ENCODE measurements at places on chromosomes 7 and 10.

DNA sequence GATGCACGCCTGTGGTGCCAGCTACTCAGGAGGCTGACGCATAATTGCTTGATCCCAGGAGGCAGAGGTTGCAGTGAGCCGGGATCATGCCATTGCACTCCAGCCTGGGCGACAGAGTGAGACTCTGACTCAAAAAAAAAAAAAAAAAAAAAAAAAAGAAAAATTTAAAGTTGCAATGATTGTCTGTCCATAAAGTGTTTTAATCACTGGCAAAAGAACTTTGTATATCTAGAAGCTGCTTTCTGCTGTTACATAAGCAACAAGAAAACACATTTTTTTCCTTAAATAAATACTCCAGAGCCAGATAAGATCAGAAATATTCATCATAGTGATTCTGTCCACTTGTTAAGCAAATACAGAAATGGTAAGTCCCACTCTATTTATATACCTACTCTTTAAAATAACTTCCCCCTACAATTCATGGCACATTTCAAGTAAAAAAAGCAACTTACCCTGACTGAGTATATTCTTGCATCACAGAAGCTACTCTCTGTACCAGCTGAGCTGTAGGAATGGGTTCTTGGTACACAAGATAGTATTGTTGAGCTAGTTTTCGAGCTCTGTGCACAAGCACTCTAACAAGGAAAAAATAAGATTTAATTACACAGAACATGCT is 7.6 kb downstream of the PSMA2 start:
- no peak for DNase-seq

DNA sequence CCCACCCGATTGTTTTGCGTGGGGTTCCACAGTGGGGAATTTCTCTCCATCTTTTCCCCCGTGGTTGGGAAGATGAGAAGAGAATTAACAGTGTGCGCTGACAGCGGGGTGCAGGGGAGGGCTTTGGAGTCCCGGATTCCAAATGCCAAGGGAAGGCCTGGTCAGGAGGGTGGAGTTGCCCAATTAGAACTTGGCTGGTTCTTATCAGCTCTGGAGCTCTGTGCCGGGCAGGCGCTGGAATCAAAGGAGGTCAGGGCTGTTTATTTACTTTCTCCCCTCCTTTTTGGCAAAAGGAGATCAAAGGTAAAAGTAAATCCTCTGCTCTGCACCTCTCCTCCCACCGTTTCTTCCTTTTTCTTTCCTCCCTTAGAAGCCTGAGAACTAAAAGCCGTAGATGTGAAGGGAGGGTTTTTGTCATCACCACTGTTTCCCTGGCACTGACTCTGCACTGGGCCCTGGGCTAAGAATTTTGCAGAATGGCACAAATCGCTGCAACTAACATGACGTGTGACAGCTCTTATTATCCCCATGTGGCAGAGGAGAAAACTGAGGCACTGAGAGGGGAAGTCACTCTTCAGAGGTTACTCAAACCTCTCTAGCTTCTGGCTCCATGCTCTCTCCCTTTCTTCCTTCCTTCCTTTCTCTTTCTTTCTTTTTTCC is 95.2 kb upstream of the ZNF716 start:
- DNase-seq = no peak

DNA sequence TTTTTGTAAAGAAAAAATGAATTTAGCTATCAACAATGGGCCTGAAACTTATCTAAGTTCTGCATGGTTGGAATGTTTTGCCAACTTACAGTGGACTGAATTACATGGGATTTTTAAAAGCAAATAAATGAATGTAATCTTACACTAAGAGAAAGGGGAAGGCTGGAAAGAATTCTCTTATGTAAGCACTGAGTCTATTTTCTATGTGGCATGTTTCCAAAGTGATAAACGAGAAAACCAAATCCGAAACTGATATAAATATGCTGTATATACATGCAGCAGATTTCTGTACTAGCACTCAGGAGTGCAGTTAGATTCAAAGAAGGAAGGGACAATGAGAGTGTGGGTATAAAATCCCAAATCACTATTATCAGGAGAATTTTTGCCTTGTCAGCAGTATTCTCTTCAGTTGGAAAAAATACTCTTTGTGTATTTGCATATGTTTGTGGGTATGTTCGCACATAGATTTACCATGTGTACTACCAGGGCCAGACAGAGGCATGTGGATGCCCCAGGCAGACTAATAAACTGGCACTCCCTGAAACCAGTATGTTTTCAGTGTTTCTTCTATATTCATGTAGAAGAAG is 334.3 kb upstream of the SEMA3D start:
- DNase-seq = no peak

GRCh38 chr7:157991351-157991750 is 596.3 kb downstream of the PTPRN2 start:
- DNase-seq = no peak

DNA sequence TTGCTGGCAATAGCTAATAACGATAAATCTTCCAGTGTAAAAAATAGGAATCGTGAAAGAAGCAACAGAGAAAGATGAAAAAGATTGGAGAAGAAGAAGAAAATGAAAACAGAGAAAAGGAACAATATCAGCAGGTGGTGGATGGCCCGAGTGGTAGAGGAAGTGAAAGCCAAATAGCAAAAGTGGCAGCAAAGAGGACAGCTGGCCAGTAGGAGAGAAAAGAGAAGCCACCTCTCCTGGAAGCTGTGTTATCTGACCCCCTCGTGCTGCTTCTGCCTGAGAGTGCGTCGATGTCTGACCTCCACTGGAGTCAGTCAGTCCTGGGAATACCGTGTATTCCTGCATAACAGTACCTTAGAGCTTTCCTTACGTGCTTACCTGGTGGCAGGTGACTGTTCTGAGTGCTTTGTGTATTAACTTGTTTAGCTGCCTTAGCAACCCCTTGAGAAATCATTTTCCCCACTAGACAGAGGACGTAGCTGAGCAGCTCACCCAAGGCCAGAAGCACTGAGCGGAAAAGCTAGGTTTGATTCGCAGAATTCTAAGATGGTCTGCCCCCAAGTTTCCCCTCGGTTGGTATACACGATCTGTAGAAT is 88.3 kb downstream of the CHN2 start:
- DNase-seq = no peak

DNA sequence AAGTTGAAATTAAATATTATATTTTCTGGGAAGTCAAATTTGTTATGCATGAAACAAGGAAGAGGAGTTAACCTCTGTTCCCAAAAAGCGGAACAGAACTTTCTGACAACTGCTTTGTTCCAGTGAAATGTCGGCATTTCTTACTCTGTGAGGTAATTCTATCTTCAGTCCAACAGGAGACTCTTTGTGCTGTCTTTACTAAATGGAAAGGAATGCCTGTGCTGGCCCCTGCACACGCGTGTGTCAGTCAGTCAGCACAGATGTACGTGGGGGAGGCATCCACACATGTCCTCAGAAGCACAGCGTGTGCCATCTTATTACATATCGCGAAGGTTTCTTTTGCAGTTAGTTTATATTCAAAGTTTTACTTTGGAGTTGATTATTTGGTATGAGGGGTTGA is 37.5 kb downstream of the NET1 start:
- peak; percentile 65 for DNase-seq

DNA sequence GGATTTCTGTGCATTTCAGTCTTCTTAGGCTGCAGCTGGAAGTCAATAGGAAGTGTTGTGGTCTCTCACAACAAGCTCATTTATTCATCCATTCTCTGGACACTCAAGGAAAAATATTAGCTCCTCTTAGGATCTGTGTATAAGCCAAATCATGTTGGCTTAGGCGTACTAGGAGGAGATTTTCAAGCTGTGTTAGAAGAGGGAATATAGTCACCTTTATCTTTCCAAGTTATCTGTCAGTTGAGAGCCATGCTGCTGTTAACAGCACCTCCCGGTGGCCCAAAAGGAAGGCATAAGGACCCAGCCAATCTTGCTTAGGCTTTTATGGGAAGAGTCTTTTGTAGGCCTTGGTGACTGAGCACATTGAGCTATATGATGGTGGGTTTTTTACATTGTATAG is 220.0 kb downstream of the LRMDA start:
- no peak for DNase-seq

GRCh38 chr10:72068901-72069446 is 19.4 kb downstream of the SPOCK2 start:
- no peak for DNase-seq

DNA sequence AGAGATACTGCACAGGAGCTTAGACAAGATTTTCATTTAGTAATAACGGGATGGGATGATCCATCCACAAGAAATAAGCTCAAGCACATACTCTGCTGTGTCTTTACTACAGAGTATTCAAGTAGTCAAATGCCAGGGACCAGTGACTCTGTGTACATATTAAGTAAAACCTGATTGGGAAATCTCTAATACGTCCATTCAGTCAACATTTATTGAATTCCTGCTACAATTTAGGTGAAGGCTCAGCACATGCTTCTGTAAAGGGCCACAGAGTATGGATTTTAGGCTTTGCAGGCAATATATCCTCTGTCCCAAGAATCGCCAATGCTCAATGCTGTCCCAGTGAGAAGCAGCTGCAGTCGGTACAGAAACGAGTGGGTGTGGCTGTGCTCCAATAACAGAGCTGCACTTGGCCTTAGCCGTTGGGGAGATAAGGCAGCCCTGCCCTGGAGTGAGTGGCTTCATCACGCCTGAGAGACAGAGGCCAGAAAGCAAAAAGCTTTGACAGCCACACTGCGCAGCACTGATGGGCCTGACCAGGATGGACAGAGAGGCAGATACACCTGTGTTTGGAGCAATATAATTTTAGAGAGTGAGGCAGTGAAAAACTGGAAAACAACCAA is 186.8 kb downstream of the PARD3 start:
- no peak for DNase-seq

- DNase-seq = peak; percentile 62
These were observed 32.1 kb upstream of the EZH2 start for GRCh38 chr7:148916186-148916585.

DNA sequence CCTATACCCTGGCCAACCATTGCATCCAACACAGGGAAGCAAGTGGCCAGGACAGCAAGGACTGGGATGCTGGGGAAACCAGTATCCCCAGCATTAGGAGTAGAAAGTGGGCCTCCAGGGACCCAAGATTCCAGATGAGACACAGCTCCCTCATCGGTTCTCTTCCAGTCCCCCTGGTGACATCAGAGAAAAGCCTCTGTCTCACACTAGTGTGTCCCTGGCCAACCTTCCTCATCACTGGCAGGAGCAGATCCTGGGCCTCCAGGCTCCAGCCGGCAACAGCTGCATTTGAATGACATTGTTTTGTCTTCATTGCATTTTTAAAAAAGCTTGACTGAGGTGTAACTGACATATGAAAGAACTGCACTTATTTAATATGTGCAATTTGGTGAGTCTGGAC is 177.3 kb upstream of the LYZL2 start:
- no peak for DNase-seq

DNA sequence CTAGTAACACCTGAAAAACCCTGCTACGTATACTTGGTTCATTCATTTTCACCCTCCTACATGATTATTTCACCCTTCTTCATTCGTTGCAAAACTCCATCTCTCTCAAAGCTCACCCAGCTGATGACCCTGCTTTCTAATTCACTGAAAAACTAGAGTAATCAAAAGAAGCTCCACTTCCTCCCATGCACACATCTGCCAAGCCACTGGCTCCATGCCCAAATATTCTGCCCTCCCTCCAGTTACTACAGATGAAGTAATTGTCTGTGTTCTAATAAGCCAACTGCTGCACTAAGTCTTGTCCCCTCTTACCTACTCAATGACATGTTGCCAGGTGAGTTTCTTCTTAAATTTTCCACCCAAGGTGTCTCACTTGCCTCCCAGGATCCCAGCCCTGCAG is 96.9 kb upstream of the CCDC71L start:
- no peak for DNase-seq

DNA sequence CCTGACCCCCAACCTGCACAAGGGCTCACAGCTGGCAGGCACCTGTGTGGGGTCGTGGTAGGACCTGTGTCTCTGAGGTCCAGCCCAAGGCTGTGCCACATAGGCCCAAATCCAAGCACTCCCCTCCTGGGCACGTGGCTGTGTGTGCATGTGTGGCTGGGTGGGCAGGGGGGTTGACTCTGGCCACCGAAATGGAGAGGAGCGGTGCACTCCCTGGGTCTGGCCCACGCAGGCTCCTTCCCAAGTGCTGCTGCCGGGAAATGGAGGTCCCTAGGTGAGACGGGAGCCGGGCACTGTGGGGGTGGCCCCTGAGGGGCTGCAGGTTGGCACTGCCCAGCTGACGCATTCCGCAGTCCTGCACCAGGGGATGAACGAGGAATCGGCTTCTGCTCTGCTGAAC is 528.1 kb downstream of the DNAJB6 start:
- DNase-seq = no peak

DNA sequence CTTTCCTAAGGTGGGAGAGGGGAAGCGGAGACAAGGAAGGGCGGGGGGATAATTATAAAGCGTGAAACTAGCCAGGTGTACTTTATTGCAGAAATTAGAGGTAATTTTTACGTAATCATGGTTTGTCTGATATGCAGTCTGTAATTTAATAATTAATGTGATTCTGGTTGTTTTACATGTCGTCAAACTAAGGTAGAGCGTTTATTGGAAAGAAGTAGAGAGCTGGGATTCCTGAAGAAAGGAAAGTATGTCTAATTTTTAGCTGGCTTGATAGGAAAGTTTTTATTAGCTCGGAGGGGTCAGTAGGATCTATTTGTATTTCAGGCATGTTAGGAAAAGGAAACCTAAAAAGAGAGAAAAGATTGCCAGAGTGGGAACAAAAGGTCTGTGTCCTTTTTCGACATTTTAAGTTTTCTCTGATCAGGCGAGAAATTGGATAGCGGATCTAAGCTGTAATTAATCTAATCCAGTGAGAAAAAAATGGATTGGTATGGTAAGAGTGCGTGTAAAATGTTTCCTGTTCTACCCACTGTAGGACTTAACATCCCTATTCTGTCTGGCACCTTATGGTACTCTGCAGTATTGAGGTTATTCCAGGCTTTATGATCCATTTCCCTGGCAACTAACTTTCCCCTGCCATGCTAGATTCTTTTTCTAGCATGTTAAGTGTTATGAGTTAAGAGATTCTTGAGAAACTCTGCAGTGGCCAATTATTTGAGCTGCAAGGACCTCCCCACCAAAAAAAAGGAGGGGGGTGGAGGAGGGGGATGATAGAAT is 1.4 kb downstream of the CELF2 start:
- no peak for DNase-seq

GRCh38 chr10:122713091-122713885 is 13.6 kb upstream of the C10orf120 start:
- DNase-seq = no peak

DNA sequence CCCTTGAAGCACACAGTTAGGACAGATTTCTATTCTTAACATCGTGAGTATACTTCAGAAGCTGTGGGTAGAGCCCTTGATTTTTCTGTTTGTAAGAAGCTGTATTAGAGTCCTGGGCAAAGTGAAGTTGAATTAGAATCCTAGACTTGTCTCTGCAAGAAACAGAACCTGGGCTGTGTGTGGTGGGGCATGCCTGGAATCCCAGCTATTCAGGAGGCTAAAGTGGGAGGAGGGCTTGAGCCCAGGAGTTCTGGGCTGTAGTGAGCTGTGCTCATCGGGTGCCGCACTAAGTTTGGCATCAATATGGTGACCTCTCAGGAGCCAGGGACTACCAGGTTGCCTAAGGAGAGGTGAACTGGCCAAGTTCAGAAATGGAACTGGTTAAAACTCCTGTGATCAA is 183.4 kb downstream of the GNAI1 start:
- no peak for DNase-seq

GRCh38 chr7:1168422-1168821 is 8.4 kb upstream of the ZFAND2A start:
- no peak for DNase-seq

All from fibroblast of skin of left quadriceps (primary cell).